ENCODE measurements at places on chromosomes 16 and 17. TPM values are rescaled to one million over a fixed set of nuclear protein-coding genes. Genes with fewer than 3 reads are reported as not detected.
A peak's percentile ranks its signal among the peaks of the same experiment; 100 is the strongest.

GRCh38 chr16:3054965-3055733, 8.8 kb downstream of the MMP25 start:
- no peak for DNase-seq

- peak; percentile 51 for DNase-seq
Observed at GRCh38 chr16:57284209-57284951, at the start of gene PLLP. Gene PLLP (minus strand): TSS chr16:57284672. CDS start chr16:57284540, 132 bp downstream.

DNA sequence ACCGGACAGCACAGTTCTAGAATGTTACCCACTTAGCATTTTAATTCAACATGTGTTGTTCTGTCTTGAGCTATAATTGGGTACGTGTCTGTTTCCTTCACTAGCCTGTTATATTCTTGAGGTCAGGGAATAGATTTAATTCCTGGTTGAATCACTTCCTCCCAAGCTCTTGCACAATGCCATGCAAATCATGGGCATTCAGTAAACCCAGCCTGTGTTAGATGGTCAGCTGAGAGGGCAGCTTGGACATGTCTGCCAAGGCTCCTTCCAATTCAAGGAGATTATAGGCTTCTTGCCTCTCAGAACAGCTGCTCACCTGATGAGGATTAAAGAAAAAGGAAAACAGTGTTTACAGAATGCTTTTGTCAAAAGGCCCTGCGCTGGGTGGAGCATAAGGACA, 12.6 kb downstream of the C1QTNF1 start:
- DNase-seq: no peak

DNA sequence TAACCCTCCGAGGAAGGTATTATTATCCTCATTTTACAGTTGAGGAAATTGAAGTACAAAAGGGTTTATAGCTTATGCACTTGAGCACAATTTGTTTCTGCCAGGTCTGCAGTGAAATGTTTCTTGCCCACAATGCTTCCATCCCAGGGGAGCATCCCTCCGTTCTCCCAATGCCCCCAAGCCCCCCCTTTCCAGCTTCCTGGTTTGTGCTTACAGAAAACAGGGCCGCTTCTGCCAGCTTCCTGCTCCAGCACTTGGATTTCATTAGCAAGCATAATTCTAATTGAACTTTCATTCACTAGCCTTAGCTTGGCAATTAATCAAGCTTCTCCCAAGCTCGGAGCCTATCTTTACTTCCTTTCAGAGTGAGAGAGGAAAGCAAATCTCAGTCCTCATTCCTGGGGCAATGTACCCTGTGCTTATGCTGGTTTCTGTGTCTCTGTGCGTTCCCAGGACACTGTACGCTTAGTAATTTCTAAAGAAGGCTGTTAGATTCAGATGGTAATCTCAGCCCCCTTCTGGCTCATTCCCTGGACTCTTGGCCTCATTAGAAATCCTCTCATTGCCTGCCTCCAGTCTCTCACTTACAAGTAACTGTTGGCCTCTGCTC, 141.6 kb downstream of the HS3ST2 start:
- DNase-seq: no peak

GRCh38 chr17:64164596-64165285, 34.8 kb upstream of the ERN1 start:
- DNase-seq: no peak

DNA sequence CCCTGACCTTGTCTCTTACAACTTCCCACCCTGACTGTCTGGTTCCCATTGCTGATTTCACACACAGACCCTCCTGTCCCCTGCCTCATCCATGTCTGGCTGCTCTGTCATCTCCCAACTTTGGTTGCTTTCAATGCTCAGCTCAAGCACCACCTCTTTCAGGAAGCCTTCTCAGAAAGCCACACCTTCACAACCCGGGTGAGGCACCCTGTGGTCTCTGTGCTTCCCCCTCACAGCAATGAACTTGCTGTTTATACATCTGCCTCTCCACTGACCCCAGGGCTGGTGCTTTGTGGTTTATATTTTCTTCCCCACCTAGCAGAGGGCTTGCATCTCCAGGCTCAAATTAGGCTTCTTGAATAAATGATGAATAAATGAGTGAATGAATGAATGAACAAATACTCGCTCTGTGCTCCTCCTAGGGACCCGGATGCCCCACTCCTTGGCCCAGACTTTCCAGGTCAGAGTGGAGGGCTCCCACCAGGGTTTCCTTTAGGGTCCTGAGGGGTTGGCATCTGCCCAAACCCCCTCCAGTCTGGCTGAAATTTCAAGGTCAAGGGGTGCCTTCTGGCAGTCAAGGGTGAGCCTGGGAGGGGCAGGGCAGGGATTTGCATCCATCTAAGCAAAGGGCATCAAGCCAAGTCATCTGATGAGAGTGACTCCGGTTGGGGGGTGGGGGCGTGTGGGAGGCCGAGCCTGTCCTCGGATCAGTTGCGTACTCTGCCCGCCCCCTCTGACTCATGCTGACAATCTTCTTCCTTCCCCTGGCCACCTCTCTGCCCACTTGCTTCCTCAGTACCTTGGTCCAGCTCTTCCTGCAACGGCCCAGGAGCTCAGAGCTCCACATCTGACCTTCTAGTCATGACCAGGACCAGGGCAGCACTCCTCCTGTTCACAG, at the start of gene ITGAX:
Gene ITGAX (plus strand): TSS at position 783 of the 898 bp plus-strand sequence. CDS start 79 bp downstream, at position 862.
- DNase-seq: peak; percentile 76

- DNase-seq: no peak
Observed at GRCh38 chr17:71237903-71238538, 882.8 kb upstream of the SOX9 start.

GRCh38 chr17:4327606-4328005, 38.9 kb downstream of the UBE2G1 start:
- DNase-seq: no peak

DNA sequence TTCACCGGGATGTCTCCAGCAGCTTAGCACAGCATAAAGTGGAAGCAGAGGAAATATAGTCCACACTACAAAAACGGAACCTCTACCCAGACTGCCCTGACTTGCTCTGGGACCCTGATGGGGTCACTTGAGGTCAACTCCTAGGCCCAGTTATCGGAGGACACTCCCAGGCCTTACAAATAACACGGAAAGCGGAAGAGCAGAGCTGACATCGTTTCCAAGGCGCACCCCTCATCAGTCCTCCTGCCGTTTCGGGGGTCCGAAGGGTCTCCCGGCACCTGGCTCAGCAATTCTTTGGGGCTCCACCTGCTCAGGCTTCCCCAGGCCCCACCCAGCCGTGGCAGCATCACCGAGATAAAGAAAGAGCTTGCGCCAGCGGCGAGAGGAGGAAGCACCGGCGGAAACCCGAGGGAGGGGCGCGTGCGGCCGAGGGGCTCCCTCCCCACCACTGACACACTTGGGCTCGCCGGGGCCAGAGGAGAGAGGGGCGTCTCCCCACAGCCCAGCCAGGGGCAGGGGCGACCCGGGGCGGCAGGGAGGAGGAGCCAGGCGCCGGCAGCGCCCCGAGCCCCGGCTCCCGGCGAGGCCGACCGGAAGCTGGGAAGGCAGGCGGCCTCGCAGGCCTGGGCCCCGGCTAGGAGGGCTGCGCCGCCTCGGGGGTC, 727 bp downstream of the CORO7 start:
- peak; percentile 69 for DNase-seq

GRCh38 chr16:2831203-2831602, 1.1 kb downstream of the ZG16B start:
- no peak for DNase-seq

DNA sequence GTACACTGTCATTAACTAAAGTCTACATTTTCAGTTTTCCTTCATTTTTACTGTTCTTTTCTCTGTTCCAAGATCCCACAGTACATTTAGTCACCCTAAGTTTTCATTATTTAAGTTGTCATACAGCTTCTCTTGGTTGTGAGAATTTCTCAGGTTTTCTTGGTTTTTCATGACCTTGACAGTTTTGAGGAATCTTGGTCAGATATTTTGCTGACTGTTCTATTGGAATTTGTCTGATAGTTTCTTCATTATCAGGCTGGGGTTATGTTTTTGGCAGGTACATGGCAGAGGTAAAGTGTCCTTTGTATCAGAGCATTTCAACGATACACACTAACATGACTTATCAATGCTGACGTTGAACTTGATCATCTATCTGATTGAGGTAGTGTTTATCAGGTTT, 19.6 kb downstream of the MBTD1 start:
- DNase-seq: no peak

DNA sequence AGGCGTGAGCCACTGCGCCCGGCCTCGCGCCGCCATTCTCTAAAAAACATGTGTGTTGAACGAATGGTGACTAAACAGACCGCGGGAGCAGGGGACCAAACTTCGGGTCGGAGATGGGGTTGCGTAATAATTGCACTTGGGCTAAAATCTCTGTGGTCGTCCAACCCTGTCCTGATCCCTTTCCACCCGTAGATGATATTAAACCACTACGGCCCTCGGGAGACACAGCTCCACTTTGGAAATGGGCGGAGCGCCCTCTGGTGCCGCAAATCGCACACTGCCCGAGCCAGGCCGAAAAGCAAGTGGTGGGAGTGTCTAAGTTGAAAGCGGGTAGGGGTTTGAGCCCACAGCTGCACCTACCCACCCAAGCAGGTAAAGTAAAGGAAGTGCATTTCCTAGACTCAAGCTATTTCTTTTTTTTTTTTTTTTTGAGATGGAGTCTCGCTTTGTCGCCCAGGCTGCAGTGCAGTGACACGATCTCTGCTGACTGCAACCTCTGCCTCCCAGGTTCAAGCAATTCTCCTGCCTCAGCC, 17.0 kb downstream of the CAVIN1 start:
- peak; percentile 81 for DNase-seq

GRCh38 chr16:78461496-78462287, 362.2 kb downstream of the WWOX start:
- DNase-seq: no peak

GRCh38 chr17:41287050-41287449, 11.6 kb downstream of the KRTAP9-7 start:
- no peak for DNase-seq

DNA sequence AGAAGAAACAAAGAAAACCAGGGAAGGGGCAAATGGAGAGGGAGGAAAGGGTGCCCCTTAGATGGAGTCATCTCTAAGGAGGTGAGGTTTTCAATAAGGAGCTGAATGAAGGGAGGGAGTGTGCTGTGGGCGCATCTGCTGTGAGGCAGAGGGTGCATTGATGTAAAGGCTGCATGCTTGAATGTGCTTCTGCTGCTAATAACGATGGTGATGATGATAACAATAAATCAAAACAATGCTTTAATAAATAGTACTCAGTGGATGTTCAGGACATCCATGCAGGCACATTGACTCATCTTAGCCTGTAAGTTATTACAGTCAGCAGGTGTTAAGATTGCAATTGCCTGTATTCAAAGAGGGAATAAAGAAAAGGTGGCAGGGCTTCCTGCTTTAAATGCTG, 87.8 kb downstream of the SHISA6 start:
- DNase-seq: no peak

GRCh38 chr17:846901-847843, 65.0 kb downstream of the MRM3 start:
- DNase-seq: no peak

GRCh38 chr16:81779536-81780320, 637 bp downstream of the PLCG2 start:
- peak; percentile 22 for DNase-seq

- no peak for DNase-seq
Observed at GRCh38 chr17:1481736-1482135, 10.8 kb downstream of the MYO1C start.

DNA sequence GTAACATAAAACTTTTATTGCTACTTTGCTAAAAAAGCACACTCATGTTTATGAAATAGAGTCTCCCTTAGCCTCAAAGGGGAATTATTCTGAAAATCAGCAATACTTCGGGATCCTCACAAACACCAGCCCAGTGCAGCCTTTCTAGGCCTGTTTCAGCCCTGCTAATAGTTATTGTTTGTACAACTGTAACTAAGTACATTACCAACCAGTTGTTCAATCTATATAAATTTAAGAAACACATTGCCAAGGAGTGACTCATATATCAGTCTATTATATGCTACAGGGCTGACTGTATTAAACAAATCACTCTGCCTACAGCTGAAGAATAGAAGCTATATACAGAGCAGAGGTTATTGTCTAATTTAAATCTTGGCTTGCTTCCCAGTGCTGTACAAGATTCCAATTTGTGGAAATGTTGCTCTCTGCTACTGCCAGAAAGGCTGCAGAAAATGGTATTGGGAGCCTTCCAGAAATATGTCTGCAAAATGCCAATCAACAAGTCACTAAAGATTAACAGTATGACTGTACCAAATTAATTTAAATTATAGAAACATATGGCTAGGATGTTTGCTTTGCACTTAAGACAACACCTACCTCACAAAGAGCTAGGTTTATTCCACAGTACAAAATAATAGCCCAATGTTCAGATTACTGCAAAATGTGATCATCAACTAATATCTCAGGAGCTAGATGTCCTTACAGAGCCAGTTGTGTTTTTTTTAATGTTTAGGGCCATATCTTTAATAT, 49.7 kb downstream of the TOX3 start:
- DNase-seq: no peak

GRCh38 chr17:8163978-8164814, 1.4 kb upstream of the VAMP2 start:
- DNase-seq: peak; percentile 76

- DNase-seq: peak; percentile 28
Observed at GRCh38 chr17:81294512-81295030, 536 bp downstream of the SLC38A10 start.

DNA sequence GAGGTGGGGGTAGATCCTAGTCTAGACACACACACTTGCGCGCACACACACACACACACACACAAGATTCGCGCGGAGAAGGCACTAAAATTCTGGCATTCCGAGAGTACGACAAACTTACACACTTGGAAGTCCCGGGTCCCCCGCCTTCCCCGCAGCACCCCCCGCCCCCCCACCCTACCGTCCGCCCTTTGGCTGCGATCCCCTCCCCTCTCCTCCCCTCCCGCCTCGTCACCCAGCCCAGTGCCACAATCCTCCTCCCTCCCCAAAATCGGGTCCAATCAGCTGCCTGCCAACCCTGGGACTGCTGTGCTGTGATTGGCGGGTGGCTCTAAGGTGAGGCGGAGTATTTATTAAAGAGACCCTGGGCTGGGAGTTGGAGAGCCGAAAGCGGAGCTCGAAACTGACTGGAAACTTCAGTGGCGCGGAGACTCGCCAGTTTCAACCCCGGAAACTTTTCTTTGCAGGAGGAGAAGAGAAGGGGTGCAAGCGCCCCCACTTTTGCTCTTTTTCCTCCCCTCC, at the start of gene SOX9:
Gene SOX9 (plus strand): TSS at position 379 of the 522 bp plus-strand sequence. CDS start 372 bp downstream, outside the sequence.
- no peak for DNase-seq

The KRTAP2-2 gene
- not detected for total RNA-seq

The MT2A gene
- total RNA-seq: 126 TPM

The LRRC75A gene
- total RNA-seq: 1.5 TPM

The RAB26 gene
- 0.35 TPM for total RNA-seq

The TP53TG3F gene
- total RNA-seq: not detected

The SBK1 gene
- 8.5 TPM for total RNA-seq

The RNU2-1 gene
- total RNA-seq: 4,468 TPM

The SMIM36 gene
- not detected for total RNA-seq

The ASGR1 gene
- total RNA-seq: 2.8 TPM

The TEKT3 gene
- not detected for total RNA-seq

The CRHR1 gene
- total RNA-seq: not detected

The TRIM47 gene
- 18.3 TPM for total RNA-seq
